ENCODE measurements at places on chromosomes 13 and 19. TPM values are rescaled to one million over a fixed set of nuclear protein-coding genes. Genes with fewer than 3 reads are reported as not detected.

GRCh38 chr13:71610876-71611275, 256.1 kb downstream of the DACH1 start:
- no peak overlapping the region for H3K4me3 ChIP-seq
- no peak for DNase-seq
- no peaks in the 10 kb centered on the region for H3K27me3 ChIP-seq

DNA sequence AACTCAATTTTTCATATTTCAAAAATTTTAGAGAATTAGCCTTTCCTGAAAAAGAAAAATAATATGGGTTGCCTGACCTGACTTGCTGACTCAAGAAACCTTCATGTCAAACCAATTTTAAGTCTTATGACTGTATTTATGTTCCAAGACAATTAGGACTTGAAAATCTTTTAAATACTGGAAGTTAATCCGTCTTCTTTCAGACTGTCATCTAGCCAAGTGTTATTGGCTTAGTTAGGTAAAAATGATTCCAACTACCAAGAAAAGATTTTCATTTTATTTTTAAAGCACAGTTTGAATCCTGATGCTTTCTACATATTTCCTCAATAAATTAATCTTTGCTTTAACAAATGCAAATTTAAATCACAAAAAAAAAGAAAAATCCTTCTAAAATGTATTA, 337.6 kb downstream of the SLITRK6 start:
- no peak overlapping the region for H3K4me3 ChIP-seq
- no peak for DNase-seq
- H3K27me3 ChIP-seq: no peaks in the 10 kb centered on the region

- DNase-seq: no peak
- no peak overlapping the region for H3K4me3 ChIP-seq
- H3K4me1 ChIP-seq: no peaks in the 10 kb centered on the region
Measured at GRCh38 chr19:30107251-30107650, 165.2 kb downstream of the URI1 start.

DNA sequence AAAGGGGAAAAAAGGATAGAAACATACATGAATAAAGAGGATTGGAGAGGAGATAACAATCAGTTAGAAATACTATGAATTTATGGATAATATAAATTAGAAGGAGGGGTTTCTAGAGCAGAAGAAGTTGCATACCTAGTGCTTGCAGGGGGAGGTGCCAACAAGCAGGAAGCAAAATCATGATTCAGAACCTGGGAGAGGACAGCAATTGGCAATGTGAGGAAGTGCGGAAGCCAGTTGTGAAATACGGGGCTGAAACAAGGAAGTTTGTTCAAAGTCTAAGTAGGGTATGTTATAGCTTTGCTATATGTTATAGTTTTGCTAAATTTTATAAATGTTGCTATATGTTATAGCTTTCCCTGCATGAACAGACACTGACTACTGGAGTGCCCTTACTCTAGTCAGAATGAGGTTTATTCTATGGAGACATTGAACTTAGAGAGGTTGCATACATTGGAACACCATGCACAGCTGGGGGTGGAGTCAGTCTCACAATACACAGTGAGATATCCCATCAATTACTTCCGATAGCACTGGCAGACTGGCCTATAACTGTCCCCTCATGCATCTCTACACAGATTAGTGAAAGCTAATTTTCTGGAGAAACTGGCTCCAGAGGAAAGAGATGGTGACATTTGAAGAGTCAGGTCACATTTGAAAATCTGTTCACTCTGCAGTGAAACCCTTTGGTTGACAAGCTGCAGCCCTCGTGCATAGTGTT, 92.1 kb downstream of the GPC6 start:
- no peak overlapping the region for H3K4me3 ChIP-seq
- no peaks in the 10 kb centered on the region for H3K4me1 ChIP-seq
- H3K36me3 ChIP-seq: no peaks in the 10 kb centered on the region
- no peaks in the 10 kb centered on the region for H3K27me3 ChIP-seq

ACER1 gene
- not detected for polyA plus RNA-seq

- no peak for DNase-seq
- no peaks in the 10 kb centered on the region for H3K27me3 ChIP-seq
- no peak overlapping the region for H3K27ac ChIP-seq
- H3K36me3 ChIP-seq: no peaks in the 10 kb centered on the region
- no peaks in the 10 kb centered on the region for H3K4me1 ChIP-seq
- H3K4me3 ChIP-seq: no peak overlapping the region
Measured at GRCh38 chr13:58004751-58005150, 373.2 kb downstream of the PCDH17 start.

DNA sequence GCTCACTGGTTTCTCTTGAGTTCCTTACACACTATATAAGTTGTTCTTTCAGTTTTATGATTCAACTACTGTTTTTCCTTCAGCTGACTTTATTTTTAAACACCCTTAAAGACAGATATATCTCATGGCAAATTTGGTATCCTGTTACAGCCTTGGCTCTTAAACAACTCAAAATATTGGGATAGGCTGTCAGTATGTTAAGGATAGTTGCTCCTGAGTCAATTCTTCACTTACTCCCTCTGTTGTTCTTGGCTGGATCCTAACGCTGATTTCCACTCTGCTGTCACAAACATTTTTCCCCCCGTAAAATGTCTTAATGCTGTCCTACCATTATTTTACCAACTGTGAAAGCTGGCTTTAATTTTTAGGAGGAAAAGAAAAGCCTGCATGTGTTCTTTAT, 1.2 kb downstream of the KCNRG start:
- H3K27ac ChIP-seq: no peak overlapping the region
- no peaks in the 10 kb centered on the region for H3K27me3 ChIP-seq
- peaks cover 27% of the 10 kb centered on the region for H3K4me1 ChIP-seq
- no peak for DNase-seq
- no peak overlapping the region for H3K4me3 ChIP-seq

MEIOSIN gene
- 0.05 TPM for polyA plus RNA-seq

DNA sequence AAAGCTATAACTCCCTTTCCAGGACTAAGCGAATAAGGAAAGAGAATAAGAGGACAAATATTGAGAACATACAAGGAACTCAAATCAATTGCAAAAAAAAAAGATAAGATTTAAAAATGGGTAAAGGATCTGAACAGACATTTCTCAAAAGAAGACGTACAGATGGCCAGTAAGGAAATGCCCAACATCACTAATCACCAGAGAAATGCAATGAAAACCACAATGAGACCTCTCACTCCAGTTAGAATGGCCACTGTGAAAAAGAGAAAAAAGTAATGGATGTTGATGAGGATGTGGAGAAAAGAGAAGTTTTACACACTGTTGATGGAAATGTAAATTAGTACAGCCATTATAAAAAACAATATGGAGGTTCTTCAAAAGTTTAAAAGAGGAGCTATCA, 63.8 kb downstream of the VWA8 start:
- H3K4me3 ChIP-seq: no peak overlapping the region
- no peaks in the 10 kb centered on the region for H3K36me3 ChIP-seq
- no peak for DNase-seq
- H3K27me3 ChIP-seq: no peaks in the 10 kb centered on the region
- H3K27ac ChIP-seq: no peak overlapping the region
- no peaks in the 10 kb centered on the region for H3K4me1 ChIP-seq

GRCh38 chr13:111657013-111657412, 336.6 kb downstream of the TEX29 start:
- no peaks in the 10 kb centered on the region for H3K36me3 ChIP-seq
- no peak for DNase-seq
- H3K4me1 ChIP-seq: no peaks in the 10 kb centered on the region
- H3K27me3 ChIP-seq: no peaks in the 10 kb centered on the region
- no peak overlapping the region for H3K27ac ChIP-seq

CD79A gene
- 1.3 TPM for polyA plus RNA-seq

C5AR1 gene
- 7.9 TPM for polyA plus RNA-seq

GRCh38 chr19:29708554-29709439, 6.3 kb downstream of the C19orf12 start:
- H3K27me3 ChIP-seq: no peaks in the 10 kb centered on the region
- no peak overlapping the region for H3K4me3 ChIP-seq
- peak overlapping the region; percentile 35 for H3K27ac ChIP-seq
- DNase-seq: no peak

PABPC3 gene
- 0.07 TPM for polyA plus RNA-seq

GRCh38 chr19:4437103-4437502, 20.5 kb downstream of the UBXN6 start:
- H3K4me3 ChIP-seq: no peak overlapping the region
- no peak for DNase-seq
- no peaks in the 10 kb centered on the region for H3K27me3 ChIP-seq
- no peak overlapping the region for H3K27ac ChIP-seq

GRCh38 chr19:17757125-17757524, 5.8 kb downstream of the FCHO1 start:
- peak; percentile 82 for DNase-seq
- no peaks in the 10 kb centered on the region for H3K36me3 ChIP-seq
- H3K27me3 ChIP-seq: no peaks in the 10 kb centered on the region
- H3K4me3 ChIP-seq: no peak overlapping the region

DNA sequence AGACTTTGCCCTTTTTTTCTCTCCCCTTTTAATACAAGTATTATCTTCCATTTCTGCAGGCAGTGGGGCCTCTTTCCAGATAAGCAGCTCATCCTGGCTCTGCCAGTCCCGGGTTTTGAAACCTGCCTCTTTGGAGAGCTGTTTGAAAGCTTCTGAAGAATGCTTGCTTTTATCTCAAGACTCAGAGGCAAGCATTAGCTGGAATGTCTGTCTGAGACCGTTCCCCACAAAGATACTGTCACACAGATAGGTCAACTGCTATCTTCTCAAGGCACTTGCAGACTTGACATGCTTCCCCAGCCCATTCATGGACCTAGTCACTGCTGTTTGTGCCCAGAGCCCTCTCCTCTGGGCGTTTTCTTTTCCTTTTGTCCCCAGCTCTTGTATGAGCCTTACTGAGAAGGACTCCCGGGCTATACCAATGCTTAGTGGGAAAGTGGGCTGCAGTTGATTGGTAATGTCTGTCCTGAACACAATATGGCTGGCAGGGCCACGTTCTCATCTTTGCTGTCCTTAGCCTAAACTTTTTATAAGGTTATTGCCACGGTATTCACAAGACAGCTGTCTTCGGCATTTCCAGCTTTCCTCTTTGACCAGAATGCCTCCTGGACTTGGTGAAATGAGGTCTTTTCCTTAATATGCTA, 13.4 kb downstream of the SERP2 start:
- H3K4me3 ChIP-seq: no peak overlapping the region
- no peaks in the 10 kb centered on the region for H3K36me3 ChIP-seq
- DNase-seq: no peak
- no peaks in the 10 kb centered on the region for H3K4me1 ChIP-seq

DNA sequence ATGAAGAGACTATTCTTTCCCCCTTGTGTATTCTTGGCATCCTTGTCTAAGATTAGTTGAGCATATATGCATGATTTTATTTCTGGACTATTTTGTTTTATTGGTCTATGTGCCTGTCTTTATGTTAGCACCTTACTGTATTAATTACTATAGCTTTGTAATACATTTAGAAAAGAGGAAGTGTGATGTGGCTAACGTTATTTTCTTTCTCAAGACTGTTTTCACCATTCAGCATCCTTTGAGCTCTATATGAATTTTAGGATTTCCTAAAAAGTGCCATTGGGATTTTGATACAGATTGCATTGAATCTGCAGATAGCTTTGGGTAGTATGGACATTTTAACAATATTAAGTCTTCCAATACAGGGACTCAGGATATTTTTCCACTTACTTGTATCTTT, 37.5 kb upstream of the PCDH20 start:
- no peaks in the 10 kb centered on the region for H3K4me1 ChIP-seq
- no peak overlapping the region for H3K4me3 ChIP-seq
- no peaks in the 10 kb centered on the region for H3K36me3 ChIP-seq
- DNase-seq: no peak
- H3K27me3 ChIP-seq: no peaks in the 10 kb centered on the region
- H3K27ac ChIP-seq: no peak overlapping the region

GRCh38 chr19:18587962-18588610, 512 bp upstream of the REX1BD start:
- H3K36me3 ChIP-seq: no peaks in the 10 kb centered on the region
- no peaks in the 10 kb centered on the region for H3K27me3 ChIP-seq

RAVER1 gene
- polyA plus RNA-seq: 4.1 TPM

- H3K27me3 ChIP-seq: no peaks in the 10 kb centered on the region
- H3K27ac ChIP-seq: no peak overlapping the region
- no peak for DNase-seq
- H3K4me3 ChIP-seq: no peak overlapping the region
- H3K4me1 ChIP-seq: no peaks in the 10 kb centered on the region
Measured at GRCh38 chr13:24564881-24565280, 52.3 kb upstream of the PARP4 start.

GRCh38 chr13:38570706-38571105, 116.2 kb upstream of the FREM2 start:
- no peaks in the 10 kb centered on the region for H3K36me3 ChIP-seq
- no peak overlapping the region for H3K4me3 ChIP-seq
- no peak overlapping the region for H3K27ac ChIP-seq
- H3K4me1 ChIP-seq: no peaks in the 10 kb centered on the region
- DNase-seq: no peak
- H3K27me3 ChIP-seq: no peaks in the 10 kb centered on the region
